ENCODE measurements at places on chromosomes 1 and 21. TPM values are rescaled to one million over a fixed set of nuclear protein-coding genes. Genes with fewer than 3 reads are reported as not detected.

GRCh38 chr1:54125386-54126070 lies 27.3 kb downstream of the CDCP2 start:
- DNase-seq: peak; percentile 80

MAP3K21 gene
- under 0.01 TPM for total RNA-seq

GRCh38 chr1:227559499-227559898 lies 3.9 kb upstream of the ZNF678 start:
- DNase-seq: no peak

DNA sequence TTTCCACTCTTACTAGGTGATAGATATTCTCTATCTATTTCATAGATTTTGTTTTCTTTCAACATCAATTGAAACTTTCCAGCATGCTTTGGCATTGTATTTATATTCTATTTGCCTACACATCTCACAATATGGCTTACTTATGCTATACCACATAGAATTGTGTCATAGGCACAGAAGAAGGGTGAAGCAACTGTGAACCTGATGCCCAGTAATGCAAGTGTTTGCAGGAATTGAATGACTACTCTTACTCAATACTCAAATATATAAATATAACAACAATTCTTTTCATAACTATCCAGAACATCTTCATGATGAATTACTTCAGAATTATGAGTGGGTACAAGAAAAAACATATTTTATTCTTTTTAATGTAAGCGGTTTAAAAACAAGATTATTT lies 165.9 kb downstream of the PTBP2 start:
- no peak for DNase-seq
